ENCODE measurements at places on chromosomes 4 and X. TPM values are rescaled to one million over a fixed set of nuclear protein-coding genes. Genes with fewer than 3 reads are reported as not detected.

DNA sequence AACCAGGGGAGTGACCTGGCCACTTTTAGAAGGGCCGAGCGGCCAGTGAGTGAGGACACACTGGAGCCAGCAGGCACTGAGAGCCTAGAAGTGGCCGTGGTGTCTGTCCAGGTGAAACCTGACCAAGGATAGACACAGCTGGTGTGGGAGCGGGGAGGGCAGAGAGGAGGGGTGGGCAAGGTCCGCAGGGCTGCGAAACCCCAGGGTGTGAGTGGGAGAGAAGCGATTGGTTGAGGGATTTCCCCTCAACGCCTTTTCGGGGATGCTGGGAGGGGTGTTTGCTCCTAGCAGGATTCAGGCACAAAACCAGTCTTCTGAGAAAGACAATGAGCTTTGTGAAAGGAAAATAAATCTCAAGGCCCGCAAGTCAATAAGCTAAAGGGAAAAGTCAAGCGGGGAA, 33.2 kb upstream of the ARSD start:
- DNase-seq: no peak

The MOB1B gene
- total RNA-seq: 16.4 TPM

DNA sequence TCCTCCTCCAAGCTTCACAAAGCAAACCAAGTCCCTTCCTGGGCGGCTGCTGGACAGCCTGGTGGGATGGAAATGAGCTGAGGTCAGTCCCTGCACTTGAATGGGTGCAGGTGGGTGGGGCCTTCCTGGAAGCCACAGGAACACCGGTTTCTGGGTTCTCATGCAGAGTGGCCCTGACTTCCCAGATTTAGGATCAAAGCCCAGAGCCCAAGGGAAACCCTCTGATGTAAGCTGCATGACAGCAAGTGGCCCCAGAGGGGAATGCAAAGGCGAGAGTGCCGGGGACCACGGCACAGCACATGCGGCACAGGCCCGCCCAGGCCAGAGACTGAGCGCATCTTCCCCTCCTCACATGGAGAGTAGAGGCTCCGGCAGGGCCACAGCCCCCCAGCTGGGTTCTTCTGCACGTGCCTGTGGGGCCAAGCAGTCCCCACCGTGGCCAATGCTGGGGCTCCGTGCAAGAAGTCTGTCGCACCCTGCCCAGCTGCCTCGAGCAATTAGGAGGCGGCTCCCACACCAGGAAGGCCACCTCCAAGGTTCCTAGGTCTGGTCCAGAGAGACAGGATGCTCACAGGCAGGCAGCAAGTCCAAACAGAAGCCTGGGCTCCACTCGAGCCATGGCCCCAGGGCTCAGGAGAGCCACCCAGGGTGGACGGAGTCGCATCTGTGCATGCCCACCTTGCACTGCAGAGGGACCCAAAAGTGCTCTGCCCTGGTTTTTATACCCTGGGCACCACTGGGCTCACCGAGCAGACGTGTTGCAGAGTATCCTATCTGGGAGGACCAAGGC, 83.0 kb downstream of the HTRA3 start:
- no peak for DNase-seq

DNA sequence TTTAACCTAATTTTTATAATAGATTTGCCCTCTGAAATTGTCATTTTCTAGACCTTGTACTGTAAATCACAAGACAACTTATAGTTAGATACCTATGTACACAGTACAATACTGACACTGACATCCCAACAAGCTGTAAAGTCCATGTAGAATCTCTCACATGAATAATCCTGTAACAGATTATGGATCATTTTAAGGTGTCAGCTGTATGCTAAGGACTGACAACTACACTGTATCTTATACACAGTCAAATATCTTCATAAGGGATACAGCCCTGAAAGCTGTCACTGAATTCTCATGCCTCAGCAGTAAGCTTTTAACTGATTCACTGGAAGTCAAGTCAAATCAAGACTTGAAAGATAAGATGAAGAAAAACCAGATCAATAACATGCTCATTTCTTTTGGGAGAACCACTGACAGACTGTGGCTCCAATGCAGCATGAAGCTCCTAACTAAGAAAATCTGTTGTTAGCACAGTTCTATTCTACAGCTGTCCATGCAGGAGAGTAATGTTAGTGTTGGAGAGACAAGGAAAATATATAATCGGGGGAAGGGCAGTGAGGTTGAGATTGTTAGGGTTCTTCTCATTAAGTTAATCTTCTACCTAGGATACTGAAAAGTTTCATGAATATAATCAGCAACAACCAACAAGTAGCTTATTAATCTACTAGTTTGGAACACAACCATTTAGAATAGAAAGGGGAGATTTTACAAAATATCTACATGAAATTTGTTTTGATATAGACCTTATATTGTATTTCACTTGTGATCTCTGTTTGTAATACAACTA, 612.0 kb downstream of the PCDH18 start:
- no peak for DNase-seq

- no peak for DNase-seq
These were observed 257.7 kb upstream of the SPOCK3 start for GRCh38 chr4:167492007-167492406.

DNA sequence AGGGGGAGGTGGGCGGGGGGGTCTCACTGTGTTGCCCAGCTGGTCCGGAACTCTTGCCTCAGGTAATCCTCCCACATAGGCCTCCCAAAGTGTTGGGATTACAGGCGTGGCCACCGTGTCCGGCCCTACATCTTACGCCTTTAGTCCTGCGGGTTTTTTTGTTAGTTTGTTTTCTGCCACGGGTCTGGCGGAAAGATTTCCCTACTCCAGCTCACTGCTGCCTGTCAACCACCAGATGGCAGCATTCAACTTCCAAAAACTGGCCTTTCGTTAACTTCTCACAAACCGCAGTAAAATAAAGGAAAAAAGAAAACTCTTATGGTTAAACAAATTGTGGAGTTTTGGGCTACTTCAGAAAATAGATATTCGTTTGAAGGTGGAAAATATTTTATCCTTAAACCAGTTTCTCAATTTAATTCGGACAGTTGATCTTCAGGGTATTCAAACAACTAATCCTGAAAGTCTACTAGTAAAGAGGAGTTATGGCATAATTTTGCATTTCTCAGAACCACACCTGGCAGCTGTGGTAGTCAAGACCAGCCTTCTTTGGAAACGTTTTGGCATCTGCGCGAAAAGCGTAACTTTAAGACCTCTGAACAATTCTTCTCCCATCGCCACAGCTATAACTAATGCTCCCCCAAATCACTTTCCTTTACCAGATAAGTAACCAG, 41.1 kb downstream of the LUZP4 start:
- peak; percentile 22 for DNase-seq

The GC gene
- total RNA-seq: not detected

GRCh38 chr4:86561256-86561655, 32.9 kb upstream of the PTPN13 start:
- no peak for DNase-seq

DNA sequence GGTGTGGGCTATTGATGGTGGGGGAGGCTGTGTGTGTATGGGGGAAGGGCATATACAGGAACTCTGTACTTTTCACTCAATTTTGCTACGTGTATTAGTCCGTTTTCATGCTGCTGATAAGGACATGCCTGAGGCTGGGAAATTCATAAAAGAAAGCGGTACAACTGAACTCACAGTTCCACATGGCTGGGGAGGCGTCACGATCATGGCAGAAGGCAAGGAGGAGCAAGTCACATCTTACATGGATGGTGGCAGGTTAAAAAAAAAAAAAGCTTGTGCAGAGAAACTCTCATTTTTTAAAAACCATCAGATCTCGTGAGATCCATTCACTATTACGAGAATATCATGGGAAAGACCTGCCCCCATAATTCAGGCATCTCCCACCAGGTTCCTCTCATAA, 152.3 kb downstream of the NEK1 start:
- DNase-seq: no peak

DNA sequence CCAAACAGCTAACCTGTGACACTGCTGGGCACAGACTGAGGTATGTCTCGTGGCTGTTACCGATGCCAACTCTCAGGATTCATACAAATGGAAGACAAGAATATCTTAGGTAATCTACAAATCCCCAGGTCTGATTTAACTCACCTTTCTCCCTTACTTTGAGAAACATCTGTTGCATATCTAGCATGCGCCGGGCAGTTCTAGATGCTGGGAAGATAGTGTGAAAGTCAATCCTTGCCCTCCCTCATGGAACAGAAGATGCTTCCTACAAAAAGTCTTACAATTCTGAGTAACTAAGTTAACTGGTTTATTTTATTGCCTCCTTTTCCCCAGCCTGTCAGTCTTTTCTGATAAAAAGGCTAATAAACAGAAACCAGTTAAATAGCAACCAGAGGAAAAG, 212.2 kb upstream of the FAT1 start:
- DNase-seq: no peak

Data from activated CD8-positive, alpha-beta T cell treated with anti-CD3 and anti-CD28 coated beads, Interleukin-2, amount 10 ng/mL, durations not matched to agents 7 days and 5 days (primary cell).